ENCODE measurements at places on chromosomes 7 and 10.

GRCh38 chr7:51213618-51214017 lies 103.0 kb downstream of the COBL start:
- no peak for DNase-seq

- no peak for DNase-seq
Observed at GRCh38 chr7:151700586-151701165, 176.2 kb downstream of the PRKAG2 start.

- no peak for DNase-seq
Observed at GRCh38 chr7:96675548-96675947, 34.1 kb downstream of the SEM1 start.

DNA sequence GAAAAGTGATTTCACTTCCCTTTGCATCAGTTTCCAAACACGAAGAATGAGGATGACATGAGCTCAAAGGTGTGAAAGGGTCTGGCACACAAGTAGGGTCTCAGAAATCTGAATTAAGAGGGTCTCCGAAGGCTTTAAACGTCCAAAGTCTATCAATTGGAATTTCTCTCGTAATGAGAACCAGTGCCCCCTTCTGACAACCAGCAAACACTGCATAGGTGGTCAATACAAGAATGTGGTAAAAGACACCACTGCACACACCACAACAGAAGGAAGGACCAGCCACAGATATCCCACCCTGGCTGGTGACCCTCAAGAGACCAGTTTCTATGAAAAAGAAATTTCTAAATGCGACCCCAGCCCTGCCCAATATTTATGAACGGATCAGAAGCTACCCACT lies 78.1 kb downstream of the CALN1 start:
- DNase-seq: no peak

GRCh38 chr7:156604311-156604710 lies 36.3 kb upstream of the RNF32 start:
- DNase-seq: peak; percentile 21

- no peak for DNase-seq
Observed at GRCh38 chr7:116776046-116776445, 86.3 kb upstream of the CAPZA2 start.

- DNase-seq: no peak
Observed at GRCh38 chr7:680411-681127, 45.9 kb upstream of the DNAAF5 start.

- no peak for DNase-seq
Observed at GRCh38 chr7:27375958-27376357, 133.4 kb downstream of the EVX1 start.

GRCh38 chr7:150383710-150384397 lies 4.7 kb downstream of the ZNF775 start:
- DNase-seq: no peak

DNA sequence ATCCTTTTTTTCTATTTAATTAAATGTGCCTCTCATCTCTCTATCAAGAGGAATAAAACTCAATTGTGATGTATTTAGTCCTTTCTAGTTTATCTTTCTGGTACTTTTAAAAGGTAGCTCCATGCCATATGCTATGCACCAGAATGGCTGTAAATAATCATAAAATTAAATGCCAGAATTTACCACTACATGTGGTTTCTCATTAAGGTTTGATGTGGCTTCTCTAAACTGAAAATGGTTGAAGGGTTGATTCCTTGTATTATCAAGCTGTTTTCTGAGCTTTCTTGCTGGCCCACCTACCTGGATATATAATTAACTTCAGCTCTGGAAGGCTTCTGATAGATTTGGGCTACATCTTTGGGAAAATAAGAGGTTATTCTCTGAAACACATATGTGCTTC lies 171.9 kb upstream of the RHOBTB1 start:
- DNase-seq: no peak

DNA sequence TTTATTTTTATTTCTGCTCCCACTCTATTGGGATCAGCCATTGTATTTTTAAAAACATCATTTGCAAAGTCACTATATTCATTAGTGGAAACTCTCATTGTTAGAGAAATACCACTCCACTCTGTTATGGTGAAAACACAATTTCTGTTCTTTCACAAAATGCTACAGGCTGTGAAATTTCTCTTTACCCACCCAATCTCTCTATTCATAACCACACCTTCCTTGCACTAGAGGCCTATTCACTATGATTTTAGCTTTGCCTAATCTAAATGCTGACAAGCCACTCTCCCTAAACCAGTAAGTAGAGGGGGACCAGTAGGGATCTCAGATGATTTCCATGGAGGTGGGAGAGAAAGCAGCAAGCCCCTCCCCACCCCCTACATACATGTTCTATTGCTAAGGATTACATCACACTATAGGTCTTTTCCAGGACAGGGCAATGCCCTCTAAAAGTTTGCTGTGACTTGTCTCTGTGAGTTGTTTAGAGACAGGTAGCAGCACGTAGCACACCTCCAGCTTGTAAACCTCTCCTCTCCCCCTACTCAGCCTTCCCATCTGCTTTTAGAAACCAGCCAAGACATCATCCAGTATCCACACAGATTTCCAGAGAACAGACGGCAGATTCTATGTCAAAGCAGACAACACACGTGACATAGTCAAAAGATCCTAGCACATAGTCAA lies 58.3 kb upstream of the PPP1R3C start:
- DNase-seq: no peak

DNA sequence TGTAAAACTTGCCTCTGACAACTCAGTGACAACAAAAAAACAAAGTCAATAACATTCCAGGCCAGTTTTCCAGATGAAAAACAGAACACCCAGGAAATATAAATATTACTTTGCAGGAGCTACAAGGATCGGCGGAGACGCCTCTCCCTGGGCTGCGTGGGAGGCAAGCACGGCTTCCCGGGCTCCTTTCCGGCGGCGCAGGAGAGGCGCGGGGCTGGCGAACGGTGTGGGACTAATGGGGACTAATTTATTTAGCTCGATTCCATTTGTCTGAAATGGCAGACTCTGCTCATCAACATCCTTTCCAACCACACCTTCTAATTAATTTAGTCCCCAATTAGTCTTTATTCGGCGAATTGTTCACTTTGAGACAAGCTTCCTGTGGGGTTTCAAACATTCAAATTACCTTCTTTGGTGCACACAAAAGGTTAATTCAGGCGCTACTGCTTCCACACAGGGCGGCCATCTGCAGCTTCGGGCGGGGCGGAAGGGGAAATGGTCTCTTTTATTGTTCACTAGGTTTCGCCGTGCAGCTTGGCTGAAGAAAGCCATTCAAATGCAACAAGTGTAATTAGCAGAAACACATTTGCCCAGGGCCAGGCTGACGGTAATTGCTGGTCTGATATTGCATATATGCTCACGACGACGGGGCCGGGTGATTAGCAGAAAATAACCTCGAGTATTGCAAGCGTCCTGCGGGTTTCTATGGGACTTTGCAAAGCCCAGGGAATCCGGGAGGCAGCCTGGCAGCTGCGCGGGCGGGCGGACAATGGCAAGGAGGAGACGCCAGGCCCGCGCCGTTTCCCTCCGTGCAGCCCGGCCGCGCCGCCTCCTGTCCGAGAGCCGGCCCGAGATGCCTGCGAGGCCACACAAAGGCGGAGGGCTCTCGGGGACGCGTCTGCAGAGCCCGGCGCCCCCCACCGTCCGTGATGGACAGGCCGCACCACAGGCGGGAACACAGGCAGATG lies 270.1 kb downstream of the PTPRN2 start:
- DNase-seq: no peak

DNA sequence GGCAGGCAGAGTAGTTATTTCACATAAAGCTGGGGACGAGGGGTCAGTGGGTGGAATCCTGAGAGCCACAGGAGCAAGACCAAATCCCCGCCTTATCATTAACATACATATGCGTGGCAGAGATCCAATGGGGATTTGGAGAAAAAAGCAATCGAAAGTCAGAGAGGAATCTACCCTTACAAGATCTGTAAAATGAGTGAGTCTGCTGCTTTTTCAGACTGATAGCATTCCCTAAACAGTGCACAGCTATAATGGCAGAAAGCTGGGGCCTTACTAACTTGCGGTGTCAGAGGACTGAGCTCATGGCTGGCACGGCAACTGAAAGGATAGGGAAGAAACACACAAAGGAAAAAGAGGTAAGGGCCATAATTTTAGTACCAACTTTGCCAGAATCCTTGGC lies 25.0 kb downstream of the GPR22 start:
- DNase-seq: no peak

- no peak for DNase-seq
Observed at GRCh38 chr7:18553605-18554003, 58.1 kb downstream of the HDAC9 start.

- DNase-seq: no peak
Observed at GRCh38 chr7:45970454-45970853, 49.4 kb upstream of the IGFBP3 start.

- DNase-seq: no peak
Observed at GRCh38 chr7:12569673-12570072, 847 bp upstream of the SCIN start.

- DNase-seq: peak; percentile 84
Observed at GRCh38 chr7:101126651-101127459, at the start of gene SERPINE1. Gene SERPINE1, plus strand, starts transcription at chr7:101127104. Its CDS starts 1,290 bp downstream, at chr7:101128394.

- DNase-seq: no peak
Observed at GRCh38 chr10:99996671-99997648, 12.8 kb downstream of the DNMBP start.

GRCh38 chr7:131238347-131238931 lies 89.2 kb upstream of the MKLN1 start:
- peak; percentile 29 for DNase-seq

- DNase-seq: no peak
Observed at GRCh38 chr10:78759456-78760120, 309.2 kb upstream of the ZMIZ1 start.

DNA sequence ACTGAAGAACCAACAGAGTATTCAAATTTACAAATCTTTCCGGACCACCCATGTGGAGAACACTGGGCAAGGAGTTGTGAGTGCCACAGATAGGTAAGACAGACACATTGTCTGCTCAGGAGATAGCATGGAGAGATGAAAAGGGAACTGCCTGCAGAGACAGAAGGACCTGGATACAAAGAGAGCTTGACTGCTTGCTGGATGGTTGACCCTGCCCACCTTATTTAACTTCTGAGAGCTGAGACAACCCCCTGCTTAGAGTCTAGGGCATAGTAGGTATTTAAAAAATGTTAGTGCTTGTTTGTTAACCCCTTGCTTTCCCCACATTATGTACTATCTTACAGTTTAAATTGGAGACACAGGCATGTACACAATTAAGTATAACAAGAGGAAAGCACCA lies 314.1 kb downstream of the THSD7A start:
- DNase-seq: no peak

DNA sequence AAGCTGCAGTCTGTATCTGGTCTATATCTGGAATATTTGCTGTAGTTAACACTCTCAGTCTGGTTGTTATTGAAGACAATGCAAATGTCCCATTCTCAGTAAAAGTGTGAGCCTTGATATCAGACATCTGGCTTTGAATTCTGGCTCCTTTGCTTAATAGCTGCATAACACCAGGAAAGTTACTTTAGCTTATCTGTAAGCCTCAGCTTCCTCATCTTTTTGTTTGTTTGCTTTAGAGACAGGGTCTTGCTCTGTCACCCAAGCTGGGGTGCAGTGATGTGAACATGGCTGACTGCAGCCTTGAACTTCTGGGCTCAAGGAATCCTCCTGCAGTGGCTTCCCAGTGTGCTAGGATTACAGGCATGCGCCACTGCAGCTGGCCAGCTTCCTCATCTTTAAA lies 41.3 kb downstream of the CNNM2 start:
- DNase-seq: no peak

- DNase-seq: no peak
Observed at GRCh38 chr7:104286839-104287238, 41.6 kb upstream of the LHFPL3 start.

DNA sequence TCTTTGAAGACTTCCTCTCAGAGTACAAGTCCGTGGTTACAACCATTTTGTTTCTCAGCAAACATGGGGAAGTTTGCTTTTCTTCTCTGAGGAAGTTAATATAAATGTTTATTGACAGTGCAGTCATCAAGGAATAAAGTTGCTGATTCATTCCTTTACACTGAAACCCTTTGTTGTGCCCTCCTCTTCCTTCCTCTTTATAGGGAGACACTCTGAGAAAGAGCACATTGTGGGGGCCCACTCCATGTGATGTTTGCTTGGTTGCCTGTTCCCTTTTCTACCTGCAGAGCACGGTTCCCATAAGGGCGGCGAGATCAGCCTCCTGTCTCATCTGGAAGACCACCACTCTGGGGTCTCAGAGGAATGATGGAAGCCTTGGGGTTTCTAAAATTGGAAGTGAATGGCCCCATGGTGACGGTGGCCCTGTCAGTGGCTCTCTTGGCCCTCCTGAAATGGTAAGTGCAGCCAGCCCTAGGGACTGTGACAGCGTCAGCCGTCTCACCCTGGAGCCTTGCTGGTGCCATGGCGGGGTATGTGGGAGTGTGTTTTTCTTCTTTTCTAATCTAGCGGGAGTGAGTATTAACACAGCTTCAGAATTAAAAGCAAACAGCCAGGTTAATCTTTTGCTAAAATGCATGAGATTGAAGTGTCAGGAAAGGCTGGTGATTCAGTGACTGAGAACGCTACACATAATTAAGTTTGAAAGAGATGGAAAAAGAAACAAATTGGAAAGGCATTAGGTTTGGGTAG lies at the start of gene TBXAS1:
TBXAS1 (plus strand) TSS at position 240 of the 750 bp plus-strand sequence; CDS start at position 367, 127 bp downstream.
- no peak for DNase-seq

Data from HTR-8/SVneo (cell line).